ENCODE measurements at places on chromosomes 13 and 19. TPM values are rescaled to one million over a fixed set of nuclear protein-coding genes. Genes with fewer than 3 reads are reported as not detected.

Gene EXOC3L2
- total RNA-seq = not detected

Gene TMC4
- total RNA-seq = not detected

Gene NCCRP1
- not detected for total RNA-seq

Gene LRG1
- total RNA-seq = not detected

Gene ZNF527
- 5.2 TPM for total RNA-seq

Gene HOOK2
- total RNA-seq = 12.9 TPM

Gene CEACAM7
- total RNA-seq = not detected

All from activated CD8-positive, alpha-beta memory T cell treated with anti-CD3 and anti-CD28 coated beads for 36 hours (primary cell).